ENCODE measurements at places on chromosomes 13 and 19. TPM values are rescaled to one million over a fixed set of nuclear protein-coding genes. Genes with fewer than 3 reads are reported as not detected.
A peak's percentile ranks its signal among the peaks of the same experiment; 100 is the strongest.

- DNase-seq, result peak; percentile 49
Measured at GRCh38 chr13:26719356-26719945, 41.1 kb downstream of the GPR12 start.

DNA sequence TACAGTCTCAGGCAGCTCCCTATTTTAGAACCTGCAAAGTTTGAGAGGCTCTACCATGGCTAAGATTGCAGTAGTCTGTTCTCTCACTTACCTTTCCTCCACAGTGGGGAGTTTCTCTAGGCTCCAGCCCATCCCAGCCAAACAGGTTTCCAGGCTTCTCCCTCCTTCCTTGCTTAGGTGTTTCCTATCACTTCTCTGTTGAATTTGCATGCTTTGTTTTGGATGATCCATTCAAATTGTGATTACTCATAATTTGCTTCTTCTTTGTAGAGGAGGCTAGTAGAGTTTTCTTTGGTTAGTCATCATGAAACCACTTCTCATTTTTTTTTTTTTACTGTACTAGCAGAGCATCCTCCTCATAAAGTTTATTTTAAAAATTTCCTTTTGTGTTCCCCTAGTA, 1242.2 kb upstream of the MIR17HG start:
- no peak for DNase-seq

- DNase-seq, result no peak
Measured at GRCh38 chr19:49497789-49498103, 1.5 kb downstream of the RPS11 start.

- no peak for DNase-seq
Measured at GRCh38 chr13:40563350-40564125, 102.9 kb downstream of the FOXO1 start.

DNA sequence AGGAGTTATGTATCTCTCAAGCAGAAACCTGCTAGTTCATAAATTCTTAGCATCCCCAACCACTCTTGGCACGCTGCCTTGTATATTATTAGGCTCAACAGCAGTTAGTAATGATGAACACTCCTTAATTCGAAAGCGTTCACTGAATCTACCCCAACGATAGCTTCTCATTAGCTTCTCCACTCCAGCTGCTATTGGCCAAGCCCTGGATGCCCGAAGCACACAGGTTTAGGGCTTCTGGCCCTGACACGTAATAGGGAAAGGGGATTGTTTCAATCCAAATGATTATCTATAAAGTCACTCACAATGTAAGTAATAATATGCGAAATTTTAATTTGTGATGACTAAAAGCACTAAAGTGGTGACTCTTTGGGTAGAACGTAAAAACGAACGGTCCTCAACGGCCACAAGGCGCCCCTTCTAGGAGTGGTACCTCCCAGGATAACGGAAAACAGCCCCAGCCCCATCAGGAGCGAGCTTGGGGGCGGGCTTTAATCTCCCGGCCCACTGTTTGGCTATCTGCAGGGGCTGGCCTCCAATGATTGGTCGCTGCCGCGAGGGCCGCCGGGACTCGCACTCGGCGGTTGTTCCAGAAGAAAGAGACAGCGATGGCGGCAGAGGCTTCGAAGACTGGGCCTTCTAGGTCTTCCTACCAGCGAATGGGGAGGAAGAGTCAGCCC, at the start of gene RNF17:
Gene RNF17 (plus strand): TSS at position 574 of the 680 bp plus-strand sequence. CDS start 35 bp downstream, at position 609.
- peak; percentile 73 for DNase-seq

Gene GSX1
- total RNA-seq, result not detected

GRCh38 chr19:49556412-49557398, 23.7 kb downstream of the NOSIP start:
- no peak for DNase-seq

DNA sequence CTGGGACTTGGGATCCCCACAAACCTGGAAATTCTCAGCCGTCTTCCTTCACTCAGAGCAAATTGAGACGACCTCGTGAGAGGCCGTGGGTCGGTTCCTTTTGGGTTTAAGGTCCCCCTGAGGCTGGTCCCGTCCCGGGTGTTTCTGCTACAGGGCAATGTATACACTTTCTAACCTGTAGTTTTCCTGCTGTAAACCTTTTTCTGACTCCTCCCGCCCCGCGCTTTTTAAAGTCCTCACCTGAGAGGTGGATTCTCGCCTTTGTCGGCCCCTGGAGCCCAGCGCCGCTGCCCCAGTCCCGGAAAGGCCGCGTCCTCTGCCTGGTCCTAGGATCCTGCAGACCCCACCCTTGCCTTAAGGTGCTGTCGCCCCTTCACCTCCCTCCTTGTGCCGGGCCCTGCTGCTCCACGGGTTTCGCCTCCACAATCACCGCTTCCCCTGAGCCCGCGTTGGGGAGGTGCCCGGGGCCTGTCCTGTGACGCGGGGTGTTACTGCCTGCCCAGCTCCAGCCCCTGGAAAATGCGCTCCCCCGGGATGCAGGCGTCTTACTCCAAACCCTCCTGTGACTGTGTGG, 391 bp downstream of the ZNF761 start:
- DNase-seq, result peak; percentile 86

DNA sequence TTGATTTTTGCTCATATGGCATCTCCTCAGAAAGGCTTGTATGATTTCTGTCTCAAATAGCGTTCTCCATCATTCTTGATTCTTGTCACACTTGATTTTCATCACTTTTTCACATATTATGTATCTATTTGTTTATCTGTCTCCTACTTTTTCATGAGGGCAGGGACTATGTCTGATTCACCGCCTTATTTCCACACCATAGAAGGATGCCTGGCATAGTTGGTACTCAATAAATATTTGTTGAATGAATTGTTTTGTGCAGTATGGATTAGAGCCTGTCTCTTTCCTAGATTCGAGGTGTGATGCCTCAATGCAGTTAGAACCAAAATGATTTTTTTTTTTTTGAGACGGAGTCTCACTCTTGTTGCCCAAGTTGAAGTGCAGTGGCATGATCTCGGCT, 12.1 kb downstream of the SAE1 start:
- no peak for DNase-seq

DNA sequence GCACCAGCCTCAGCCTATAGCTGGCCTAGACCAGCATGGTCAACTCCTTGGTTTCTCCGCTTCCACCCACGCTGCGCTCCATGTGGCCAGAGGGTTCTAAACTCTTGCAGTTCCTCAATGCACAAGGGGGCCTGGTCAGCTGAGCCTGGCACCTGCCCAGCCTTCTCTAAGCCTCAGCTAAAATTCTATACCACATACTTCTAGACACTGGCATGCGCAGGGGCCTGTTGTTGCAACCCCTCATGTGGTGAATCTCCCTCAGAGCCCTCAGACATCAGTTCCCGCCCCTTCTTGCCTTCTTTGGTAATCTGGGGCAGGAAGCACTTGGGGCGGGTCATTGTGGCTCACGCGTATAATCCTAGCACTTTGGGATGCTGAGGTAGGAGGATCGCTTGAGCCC, 19.7 kb upstream of the LDLR start:
- no peak for DNase-seq

GRCh38 chr19:10686193-10686592, 15.0 kb upstream of the QTRT1 start:
- DNase-seq, result no peak

Gene CAPN12
- not detected for total RNA-seq

Gene URAD
- total RNA-seq, result not detected

DNA sequence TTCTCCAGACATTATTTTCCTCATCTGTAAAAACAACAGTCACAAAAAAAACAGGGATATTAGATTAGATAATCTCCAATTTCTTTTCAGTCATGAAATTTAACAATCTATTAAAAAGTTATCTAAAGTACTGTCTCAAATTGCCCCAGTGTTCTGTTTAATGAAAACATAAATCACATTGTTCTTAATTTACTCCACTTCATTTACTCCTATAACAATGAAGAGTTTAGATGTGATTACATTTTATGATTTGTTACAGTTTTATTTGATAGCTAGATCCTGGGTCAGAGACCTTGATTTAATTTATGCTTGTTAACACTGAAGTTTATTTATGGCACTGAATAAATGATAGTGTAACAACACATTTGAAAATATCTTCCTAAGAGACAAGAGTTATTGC, 230.2 kb upstream of the TRPC4 start:
- no peak for DNase-seq

Gene MUC16
- not detected for total RNA-seq
